ENCODE measurements at places on chromosomes 13 and 19. TPM values are rescaled to one million over a fixed set of nuclear protein-coding genes. Genes with fewer than 3 reads are reported as not detected.

Gene CLEC17A
- total RNA-seq = 2.3 TPM

Gene HIPK4
- not detected for total RNA-seq

GRCh38 chr13:46522748-46523030 lies 30.3 kb upstream of the LRCH1 start:
- no peak for DNase-seq

GRCh38 chr19:18435178-18435841 lies 2.6 kb downstream of the ISYNA1 start:
- DNase-seq = no peak

- DNase-seq = no peak
Observed at GRCh38 chr13:20429682-20430081, 96.0 kb downstream of the CRYL1 start.

DNA sequence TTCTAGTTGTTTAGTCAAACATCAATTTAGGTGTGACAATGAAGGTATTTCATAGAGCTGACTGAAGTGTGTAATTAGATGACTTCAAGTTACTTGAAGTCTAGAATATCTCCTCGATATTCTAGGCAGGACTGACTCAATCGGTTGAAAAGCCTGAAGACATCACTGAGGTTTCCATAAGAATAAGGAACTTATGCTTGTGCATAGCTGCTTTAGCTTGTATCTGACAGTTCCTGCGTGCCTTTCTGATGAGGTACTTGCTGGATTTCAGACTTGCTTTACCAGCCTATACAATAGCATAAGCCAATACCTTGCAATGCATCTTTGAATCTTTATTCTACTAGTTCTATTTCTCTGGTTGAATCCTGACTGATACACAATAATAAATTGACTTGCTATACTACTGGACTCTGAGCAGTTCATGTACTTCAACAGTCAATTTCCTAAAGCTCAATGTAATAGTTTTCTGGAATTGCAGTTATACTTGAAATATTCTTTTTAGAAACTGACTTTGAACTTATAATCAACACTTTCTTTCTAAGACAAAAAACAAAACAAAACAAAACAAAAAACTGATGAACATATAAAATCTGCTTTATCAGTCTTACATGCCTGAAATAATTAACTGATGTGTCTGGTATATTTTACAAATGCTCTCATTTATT lies 1534.8 kb downstream of the SLITRK5 start:
- no peak for DNase-seq

DNA sequence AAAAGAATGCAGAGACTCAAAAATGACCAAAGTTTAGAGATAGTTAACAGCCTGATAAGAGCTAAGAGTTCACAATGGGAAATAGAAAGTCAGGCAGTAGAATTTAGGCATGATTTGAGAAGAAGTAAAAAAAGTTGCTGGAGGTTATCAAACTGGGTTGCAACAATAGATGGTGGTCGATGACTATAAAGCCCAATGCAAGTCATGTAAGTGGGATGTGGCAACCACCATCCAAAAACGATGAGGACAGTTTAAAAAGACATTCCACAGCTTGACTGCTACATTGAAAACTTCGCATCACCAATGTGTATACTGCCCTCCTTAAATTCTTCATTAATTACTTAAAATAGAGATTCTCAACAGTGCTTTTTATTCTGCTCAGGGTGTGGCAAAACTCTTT lies 19.7 kb downstream of the ELF1 start:
- DNase-seq = no peak

Data from activated T-cell treated with anti-CD3 and anti-CD28 coated beads, Interleukin-2, amount 50 U/mL, for 4 hours (primary cell).